ENCODE measurements at places on chromosomes 12 and 14.

- DNase-seq, result no peak
Observed at GRCh38 chr12:1539135-1539534, 55.2 kb downstream of the FBXL14 start.

DNA sequence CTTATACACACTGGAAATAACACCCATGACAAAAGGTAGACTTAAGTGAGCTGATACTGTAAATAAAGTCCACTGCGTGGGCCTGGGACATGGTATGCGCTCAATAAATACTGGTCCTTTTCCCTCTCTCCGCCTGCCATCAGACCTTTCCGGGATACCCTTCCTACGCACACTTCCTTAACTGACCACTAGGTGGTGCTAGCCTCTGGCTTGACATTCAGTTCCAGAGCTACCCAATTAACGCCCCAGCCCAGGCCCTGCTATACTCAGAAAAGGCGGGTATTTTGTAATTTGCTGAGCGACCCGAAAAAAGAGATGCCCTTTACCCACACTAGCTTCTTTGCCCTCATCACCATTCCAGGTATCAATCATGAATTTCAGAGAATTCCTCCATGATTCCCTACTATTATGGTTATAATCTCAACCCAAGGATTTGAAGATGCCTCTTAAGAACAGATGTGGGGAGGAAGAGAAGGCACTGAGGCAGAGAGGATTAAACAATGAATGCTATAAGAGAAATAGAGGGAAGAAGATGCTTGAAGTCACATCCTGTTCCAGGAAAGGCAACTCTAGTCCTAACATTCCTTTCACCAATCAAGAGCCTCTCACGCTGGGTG is 3.9 kb upstream of the LRP1 start:
- DNase-seq, result peak; percentile 79

DNA sequence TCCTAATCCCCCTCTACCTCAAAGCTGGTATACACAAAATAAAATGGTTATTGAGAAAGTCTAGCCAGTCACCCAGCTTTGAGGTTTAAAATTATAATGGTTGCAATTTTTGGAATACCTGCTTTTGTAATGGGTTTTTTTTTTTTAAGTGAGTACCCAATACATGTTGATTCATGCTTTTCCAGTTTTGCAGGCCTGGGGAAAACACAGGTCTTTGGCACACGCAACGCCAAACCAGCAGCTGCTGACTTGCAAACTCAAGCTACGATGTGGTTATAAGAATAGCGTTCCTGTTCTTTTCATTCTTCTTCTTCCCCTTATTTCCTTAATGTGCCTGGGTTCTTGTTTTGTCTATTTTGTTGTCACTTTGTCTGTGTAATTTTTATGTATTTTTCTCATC is 233.0 kb downstream of the EGLN3 start:
- no peak for DNase-seq

GRCh38 chr12:26153421-26154154 is 28.8 kb upstream of the BHLHE41 start:
- peak; percentile 97 for DNase-seq

GRCh38 chr12:108773798-108774788 is 42.8 kb upstream of the CORO1C start:
- peak; percentile 85 for DNase-seq

DNA sequence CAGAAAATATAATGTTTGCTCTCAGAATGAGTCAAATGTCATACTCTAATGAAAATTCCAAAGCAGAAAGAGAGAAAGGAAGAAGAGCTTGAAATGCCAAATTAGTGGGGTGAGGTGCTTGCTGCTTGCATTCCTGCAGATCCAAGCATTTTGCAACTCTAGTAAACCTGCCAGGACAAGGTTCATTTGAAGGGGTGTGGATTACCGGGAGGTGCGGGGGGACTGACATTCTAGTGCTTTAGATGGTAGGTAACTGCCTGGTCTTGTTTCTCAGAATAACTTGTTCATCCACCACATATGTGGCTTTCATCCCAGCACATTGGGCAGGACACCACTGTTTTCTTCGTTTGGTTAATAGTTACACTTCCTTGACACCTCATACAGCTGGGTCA is 144.4 kb downstream of the AKAP6 start:
- DNase-seq, result peak; percentile 82

- DNase-seq, result peak; percentile 57
Observed at GRCh38 chr14:60064491-60065072, 27.1 kb upstream of the PCNX4 start.

- DNase-seq, result no peak
Observed at GRCh38 chr14:56585461-56586084, 6.0 kb downstream of the TMEM260 start.

GRCh38 chr12:94767956-94768355 is 117.6 kb upstream of the TMCC3 start:
- DNase-seq, result peak; percentile 30

DNA sequence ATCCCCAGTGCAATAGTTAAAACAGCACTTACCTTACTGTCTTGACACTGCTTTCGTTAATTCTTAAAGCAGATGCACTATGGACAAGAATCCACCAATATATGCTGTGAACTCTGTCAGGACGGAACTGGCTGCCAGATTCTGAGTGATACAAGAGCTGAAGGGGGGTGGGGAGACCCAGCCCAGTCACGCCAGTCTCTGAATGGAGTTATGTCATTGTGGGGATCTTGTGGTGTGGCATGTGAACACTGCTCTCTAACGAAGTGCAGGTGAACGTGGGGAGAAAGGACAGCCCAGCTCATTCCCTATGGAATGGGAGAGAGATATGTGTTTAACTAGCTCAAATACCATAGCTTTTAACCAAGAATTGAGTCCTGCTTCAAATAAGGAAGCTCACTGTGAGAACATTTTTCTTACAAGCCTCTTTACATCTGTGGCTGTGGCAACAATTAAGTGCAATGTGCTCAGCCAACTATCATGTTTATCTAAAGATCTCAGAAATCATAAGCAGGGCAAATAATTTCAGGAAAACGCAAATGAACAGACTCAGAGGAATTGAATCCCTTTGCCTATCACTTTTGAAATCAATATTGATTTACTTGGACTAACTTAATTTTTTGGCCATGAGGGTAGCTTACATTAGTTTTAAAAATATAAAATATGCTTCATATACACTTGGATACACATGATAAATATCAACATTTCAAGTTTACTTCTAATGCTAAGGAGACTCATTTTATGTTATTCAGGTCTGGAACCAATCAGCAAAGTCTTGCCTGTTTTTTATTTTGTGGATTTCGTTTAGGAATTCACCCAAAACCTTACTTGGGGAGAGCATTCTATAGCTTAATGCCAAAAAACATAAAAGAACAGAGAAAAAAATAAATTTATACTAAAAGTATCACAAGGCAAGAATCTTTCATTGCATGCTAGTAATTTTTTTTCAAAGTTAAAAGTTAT is at the start of gene LUM:
Gene LUM, minus strand, starts transcription at position 129 of the 960 bp plus-strand sequence. CDS start 2,515 bp downstream, outside the sequence.
- DNase-seq, result peak; percentile 89

All from GM23248 (cell line).